Activated CD8-positive, alpha-beta memory T cell treated with anti-CD3 and anti-CD28 coated beads for 48 hours (primary cell): ENCODE measurements at places on chromosomes 6 and 20.

DNA sequence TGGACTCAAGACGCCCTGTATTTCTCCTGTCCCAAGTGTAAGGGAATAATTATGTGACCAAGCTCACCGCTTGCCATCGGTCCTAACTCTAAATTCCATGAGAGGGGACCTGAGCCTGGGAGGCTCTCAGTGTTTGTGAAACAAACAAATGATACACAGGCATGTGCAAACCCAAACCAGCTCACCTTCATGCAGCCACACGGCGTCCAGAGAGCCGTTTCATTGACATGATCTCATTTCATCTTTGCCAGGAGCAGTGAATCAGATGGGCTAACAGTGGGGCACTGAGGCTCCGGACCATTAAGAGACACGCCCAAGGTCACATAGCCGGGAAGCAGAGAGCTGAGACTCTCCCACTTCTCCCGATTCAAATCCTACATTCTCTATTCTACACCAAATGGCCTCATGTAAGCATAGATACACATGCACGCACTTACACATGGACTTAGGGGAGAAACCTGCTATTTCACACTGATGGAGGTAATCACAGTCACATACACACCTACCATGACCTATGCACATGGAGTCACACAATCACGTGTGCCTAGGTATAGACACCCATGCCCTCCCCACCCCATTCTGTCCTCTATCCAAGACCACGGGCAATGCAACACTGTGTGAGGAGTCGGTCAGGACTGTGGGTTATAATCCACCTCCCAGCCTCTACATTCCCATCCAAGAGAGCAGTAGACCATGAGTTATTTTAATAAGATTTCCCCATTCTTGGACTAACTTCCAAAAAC, 1.1 kb downstream of the BNIP5 start:
- DNase-seq, result no peak

DNA sequence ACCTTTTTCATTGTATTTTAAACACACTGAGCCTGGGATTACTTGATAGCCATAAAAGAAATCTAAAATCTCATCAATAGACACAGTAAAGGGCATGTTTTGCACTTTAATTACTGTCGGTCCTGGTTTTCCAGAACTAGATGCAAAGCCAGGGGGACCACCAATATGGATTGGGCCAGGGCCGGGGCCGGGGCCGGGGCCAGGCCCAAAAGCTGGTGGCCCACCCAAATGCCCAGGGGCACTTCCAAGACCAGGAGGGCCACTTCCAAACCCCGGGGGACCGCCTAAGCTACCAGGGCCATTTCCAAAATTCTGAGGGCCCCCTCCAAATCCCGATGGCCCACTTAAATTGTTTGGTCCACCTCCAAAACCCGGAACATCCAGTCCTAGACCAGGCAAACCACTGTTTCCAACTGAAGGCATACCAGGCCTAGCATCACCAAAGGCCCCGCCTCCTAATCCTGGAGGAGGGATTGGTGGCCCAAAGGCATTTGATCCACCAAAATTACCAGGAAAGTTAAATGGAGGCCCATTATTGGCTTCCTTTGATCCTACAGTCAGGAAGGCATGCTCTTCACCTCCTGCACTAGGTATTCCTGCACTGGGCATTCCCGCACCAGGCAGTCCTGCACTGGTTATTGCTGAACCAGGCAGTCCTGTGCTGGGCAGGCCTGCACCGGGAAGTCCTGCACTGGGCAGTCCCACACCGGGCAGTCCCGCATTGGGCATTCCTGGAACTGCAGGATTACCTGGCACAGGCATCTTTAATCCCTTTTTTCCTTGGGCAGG, 11.9 kb downstream of the CPNE1 start:
- DNase-seq, result no peak

- no peak for DNase-seq
These were observed 391.9 kb downstream of the CD109 start for GRCh38 chr6:74087899-74088298.

- DNase-seq, result no peak
These were observed 191.9 kb downstream of the CENPW start for GRCh38 chr6:126531840-126532239.

- DNase-seq, result no peak
These were observed 920.3 kb downstream of the EYS start for GRCh38 chr6:64786736-64787135.

GRCh38 chr6:13593720-13594119, 19.3 kb downstream of the SIRT5 start:
- no peak for DNase-seq

GRCh38 chr20:51811514-51812128, 9.3 kb upstream of the SALL4 start:
- DNase-seq, result no peak

DNA sequence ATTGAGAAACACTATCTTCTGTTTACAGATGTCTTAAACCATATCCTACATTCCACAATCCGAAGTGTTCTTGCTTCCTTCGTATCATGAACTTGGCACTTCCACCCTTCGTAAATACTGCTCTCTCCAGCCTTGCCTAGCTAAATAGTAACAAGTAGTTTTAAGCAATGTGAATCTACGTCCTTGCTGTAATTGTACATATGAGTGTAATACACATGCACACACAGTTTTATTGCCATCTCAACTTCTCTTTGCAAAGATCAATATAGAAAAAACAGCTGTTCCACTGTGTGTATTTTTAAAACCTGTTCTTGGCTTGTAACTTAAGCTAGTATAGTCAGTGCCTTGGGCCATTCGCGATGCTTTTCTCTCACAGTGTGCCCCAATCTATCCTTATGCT, 1524.7 kb downstream of the GRIK2 start:
- no peak for DNase-seq

DNA sequence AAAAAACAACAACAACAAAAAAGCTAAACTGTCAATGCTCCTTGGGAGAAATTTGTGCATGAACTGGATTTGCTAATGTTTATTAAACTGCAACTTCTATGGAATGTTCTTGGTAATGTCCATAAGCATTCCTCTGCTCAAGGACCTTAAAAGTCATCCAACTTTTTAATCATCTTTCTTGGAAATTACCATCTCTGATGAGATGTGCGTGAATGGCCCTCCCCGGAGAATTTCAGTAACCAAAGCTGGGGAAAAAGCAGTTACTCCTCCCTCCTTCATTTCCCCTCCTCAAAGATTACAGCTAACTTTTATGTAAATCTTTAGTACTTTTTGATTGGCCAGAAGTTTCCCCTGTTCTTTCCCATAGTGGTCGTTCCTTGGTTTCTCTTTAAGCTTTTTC, 5.2 kb downstream of the TBCC start:
- DNase-seq, result no peak
